ENCODE measurements at places on chromosomes 2 and 18.

- no peak for DNase-seq
Observed at GRCh38 chr2:220006152-220006621, 378.8 kb downstream of the SLC4A3 start.

DNA sequence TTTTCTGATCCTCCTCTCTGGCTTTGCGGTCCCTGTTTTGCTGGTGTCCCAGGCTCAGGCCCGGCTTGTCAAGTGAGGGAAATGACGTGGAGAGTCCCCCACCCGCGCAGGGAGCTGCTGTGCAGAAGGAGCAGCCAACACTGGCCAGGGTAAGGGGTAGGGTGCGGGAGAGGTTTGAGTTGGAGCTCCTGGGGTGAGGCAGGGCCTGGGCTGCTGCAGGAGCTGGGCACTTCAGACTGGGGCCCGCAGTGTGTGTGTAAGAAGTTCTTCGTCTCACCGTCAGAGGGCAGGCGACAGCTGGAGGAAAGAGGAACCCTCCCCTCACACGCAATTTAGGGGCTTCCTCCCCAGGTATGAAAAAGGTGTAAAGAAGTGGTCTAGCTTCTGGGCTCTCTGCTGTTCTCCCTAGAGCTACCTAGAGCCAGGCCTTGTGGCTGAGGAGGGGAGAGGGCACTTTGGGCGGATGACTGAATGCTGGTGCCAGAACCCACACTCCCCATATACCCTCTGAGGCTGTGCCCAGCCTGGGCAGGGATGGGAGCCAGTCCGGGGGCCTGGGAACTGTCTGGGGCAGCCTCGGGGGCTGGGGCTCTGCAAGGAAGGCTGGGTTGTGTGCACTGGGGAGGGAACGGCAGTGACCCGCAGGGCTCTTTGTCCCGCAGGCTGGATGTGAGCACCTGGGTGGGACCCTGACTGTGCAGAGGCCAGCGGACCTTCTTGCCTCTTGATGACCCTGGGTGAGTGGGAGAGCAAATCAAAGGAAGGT, 11.8 kb downstream of the CELF4 start:
- DNase-seq: no peak

DNA sequence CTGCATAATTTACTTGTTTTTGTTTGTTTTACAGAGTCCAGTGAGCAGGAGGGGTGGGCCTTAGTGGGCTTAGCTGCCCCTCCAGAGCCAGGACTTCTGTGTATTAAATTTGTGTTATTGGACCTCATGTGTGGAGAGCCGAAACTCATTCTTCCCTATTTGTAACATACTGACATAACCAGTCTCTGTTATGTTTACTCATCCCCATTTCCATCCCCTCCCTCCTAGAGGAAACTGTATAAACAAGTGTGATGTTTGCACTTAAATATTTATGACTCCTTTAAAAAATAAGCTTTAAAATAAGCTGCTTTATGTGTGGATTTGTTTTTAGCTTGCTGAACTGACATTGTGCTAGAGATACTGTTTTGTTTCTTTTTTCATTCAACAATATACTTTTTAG, 13.8 kb downstream of the ZNF512 start:
- no peak for DNase-seq

DNA sequence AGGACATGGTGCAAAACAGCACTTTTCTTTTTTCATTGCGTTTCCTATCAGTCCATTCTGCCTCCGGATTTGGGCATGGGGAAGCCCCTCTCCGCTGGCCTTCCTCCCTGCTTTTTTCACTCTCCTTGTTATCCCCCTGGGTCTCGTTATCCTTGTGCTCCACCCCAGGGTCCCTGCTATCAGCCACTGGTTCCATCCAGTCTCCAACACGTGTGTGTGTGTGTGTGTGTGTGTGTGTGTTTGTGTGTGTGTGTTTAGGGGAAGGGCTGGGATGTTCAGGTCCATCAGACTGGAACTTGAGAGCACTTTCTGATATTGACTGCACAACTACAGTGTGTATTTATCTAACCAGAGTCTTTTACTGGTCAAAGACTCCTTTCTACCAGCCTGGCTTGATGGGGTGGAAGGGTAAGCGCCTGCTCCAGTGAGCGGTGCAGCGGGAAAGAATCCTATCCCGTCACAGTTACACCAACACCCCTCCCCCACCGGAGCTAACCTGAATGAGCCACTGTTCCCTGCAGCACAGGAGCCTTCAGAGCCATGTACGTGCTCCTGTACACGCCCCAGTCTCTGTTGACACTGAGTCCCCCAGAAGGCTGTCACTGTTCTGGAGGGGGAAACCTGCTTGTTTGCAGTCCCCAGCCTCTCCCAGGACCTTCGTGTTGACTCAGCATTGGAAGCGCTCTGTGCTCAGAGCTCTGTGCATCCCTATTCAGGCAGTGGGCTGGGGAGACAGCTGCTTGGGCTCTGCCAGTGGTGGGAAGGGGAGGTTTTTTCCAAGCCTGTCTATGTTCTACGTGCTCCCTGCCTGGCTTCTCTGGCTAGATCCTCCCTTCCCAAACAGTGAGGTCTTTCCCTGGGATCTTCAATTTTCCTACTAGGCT, 4.6 kb downstream of the INHA start:
- DNase-seq: no peak

DNA sequence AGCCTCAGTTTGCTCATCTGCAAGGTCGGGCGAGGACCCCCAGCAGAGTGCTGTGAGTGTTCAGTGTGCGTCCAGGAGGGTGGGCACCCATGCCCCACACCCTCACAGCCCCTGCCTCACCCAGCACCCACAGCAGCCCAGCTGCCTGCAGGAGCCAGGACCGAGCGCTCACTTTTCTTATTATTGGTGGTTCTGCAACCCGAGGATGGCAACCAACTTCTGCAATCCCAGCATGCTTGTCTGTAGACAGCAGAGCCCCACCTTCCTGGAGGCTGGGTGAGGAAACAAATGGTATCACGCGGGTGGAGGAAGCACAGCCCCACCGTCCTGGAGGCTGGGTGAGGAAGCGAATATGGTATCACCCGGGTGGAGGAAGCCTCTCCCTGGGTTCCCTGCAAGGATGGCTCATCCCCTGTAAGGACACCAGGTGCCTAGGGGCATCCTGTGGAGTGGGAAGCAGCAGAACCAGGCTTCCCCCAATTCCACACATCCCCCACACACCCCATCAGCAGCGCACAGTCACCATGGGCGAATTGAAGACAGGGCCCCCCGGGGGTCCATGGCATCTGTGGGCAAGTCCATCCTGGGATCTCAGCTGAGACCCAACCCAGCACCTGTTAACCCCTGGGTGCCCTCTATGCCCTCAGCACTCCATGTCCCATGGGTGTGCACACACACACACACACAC, 220.5 kb upstream of the RAB6C start:
- no peak for DNase-seq

DNA sequence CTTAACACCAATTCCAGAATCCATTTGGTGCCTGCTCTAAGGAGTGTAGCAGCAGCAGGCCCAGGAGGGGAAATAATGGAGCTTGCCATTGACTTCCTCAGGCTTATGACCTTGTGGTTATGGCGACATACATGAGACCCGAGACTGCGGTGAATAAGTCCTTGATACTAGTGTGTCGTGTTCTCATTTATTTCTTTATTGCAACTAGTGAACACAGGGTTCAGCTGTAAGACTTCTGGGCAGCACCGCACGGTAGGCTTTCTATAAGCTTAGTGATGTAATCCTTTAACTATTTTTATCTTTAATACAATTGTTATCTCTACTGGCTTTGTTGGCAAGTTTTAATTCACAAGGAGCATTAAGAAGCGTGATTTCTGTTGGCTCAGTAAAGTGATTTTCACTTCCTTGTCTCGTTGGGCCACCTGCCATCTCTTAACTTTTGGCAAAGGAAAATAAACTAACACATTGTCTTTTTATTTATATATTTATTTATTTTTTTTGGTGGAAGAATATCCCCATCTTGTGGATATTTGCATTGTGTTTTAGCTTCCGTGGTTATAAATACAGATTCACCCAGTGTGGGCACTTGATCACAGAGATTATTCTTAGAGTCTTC, 139.8 kb downstream of the LTBP1 start:
- no peak for DNase-seq

GRCh38 chr2:48707466-48707865, 48.1 kb downstream of the LHCGR start:
- DNase-seq: no peak

GRCh38 chr2:52072949-52073348, 1041.0 kb upstream of the NRXN1 start:
- no peak for DNase-seq

- no peak for DNase-seq
Observed at GRCh38 chr18:34972765-34973414, 68.3 kb upstream of the MAPRE2 start.

DNA sequence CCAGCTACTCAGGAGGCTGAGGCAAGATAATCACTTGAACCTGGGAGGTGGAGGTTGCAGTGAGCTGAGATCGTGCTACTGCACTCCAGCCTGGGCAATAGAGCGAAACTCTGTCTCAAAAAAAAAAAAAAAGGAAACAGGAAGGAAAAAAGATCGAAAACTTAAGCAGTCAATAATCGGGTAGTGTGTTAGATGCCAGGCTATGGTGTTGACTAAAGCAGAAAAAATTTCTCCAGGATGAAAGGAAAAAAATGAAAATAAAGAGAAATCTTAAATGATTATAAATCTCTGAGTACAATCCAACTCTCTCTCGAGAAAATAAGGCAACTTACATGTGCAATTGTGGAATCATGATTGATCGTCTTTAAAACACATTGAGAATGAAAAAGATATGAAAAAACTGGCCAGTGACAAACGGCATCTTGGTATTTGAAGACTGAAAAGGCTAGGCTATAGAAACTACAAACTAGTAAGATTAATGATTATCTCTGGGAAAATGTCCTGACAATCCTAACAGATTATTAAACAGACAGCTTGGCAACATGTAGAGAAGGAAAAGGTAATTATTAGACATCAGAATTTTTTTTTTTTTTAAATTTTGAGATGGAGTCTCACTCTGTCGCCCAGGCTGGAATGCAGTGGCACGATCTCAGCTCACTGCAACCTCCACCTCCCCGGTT, 16.3 kb upstream of the EPHA4 start:
- no peak for DNase-seq

DNA sequence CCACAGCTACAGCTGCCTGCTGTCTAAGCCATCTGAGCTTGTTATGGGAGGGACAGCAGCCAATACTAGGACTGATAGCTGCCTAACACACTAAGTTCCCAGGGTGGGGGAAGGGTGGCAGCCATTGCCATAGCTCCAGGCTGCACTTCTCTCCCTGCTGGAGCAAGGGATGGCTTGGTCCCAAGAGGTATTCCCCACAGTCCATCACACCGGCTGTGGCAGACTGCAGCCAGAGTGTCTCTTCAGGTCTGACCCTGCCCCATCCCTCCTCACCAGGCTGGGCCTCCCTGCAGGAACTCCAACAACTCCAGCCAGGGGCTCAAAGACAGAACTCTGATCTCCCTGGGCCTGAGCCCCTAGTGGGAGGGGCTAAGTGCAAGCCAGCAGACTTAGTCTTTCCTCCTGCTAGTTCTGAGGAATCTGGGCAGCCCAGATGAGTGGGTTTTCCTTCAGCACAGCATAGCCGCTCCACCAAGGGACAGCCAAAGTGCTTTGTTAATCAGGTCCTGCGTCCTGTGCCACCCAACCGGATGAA, 632.1 kb downstream of the SOCS6 start:
- no peak for DNase-seq

- no peak for DNase-seq
Observed at GRCh38 chr2:209636076-209636475, 135.6 kb upstream of the UNC80 start.

GRCh38 chr2:104318001-104318665, 535.8 kb upstream of the POU3F3 start:
- no peak for DNase-seq

DNA sequence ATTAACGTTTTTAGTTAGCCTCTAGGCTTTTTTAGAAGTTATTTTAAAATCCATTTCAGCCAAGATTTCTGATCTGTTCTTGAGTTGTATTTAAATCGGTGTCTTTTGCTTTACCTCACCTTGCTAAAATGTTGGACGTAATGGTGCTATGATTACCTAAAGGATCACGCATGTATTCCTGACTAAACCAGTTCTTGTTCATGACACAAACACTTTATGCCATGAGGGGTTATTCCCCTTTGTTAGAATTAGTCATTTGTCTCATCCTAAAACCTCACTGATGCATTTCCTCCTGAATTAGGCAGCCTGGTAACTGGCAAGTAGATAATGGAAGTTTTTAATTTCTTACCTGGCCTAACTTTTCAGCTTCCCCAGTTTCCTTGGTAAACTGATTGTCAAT, 185.4 kb upstream of the TANK start:
- no peak for DNase-seq

- DNase-seq: no peak
Observed at GRCh38 chr18:48072428-48073204, 142.2 kb upstream of the SMAD2 start.

GRCh38 chr2:222280795-222281194, 18.0 kb downstream of the PAX3 start:
- DNase-seq: no peak

DNA sequence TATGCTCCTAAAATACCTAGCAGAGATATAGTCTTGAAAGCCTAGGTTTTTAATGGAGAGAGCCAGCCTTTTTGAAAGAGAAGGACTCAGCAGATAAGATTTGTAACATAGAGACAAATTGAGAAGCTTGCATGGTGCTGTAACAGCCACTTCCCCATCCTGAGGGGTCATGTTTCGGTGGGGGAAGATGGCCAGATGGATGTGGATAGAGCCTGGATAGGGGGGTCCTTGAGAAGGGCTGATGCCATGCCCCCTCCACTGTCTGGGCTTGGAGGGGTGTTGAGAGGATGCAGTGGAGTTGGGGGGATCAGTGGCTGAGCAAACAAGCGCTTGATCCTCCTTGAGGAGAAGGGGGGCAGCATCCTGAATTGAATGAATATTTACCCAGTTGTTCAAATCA, 178.0 kb upstream of the HS6ST1 start:
- no peak for DNase-seq

DNA sequence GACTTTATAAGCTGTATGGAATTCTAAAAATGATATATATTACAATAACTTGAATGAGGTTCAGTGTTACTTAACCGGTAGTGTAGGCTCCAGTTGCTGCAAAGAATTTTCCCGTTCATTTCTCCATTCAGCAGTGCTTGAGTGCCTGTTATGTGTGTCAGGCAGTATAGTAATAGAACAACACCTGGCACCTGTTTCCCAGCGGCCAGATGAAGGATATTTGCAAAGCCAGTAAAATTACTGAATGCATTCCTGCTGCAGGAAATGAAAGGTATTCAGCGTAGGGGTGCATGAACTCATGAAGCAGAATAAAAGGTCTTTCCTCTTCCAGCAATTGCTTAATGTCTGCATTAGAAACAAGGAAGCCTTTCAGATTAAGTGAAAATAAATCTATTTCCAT, 18.8 kb downstream of the YPEL5 start:
- DNase-seq: no peak
